Caco-2 (cell line): ENCODE measurements at places on chromosomes 1 and 21. TPM values are rescaled to one million over a fixed set of nuclear protein-coding genes. Genes with fewer than 3 reads are reported as not detected.
A peak's percentile ranks its signal among the peaks of the same experiment; 100 is the strongest.

- DNase-seq: no peak
These were observed 53.9 kb downstream of the SPSB1 start for GRCh38 chr1:9346566-9346965.

SLC35F3 gene
- not detected in 2 replicates for total RNA-seq

GRCh38 chr1:187685333-187685732 lies 856.6 kb downstream of the PLA2G4A start:
- no peak for DNase-seq

LRIG2 gene
- 10.7 and 14.4 TPM in 2 replicates for total RNA-seq

GRCh38 chr1:110542725-110543124 lies 23.8 kb upstream of the KCNA10 start:
- peak; percentile 39 for DNase-seq

- no peak for DNase-seq
These were observed 26.2 kb downstream of the UCK2 start for GRCh38 chr1:165853528-165854075.

PIP5K1A gene
- total RNA-seq: 88.6 and 95.1 TPM in 2 replicates
